ENCODE measurements at places on chromosomes 3 and 15.

GRCh38 chr15:32898414-32898813 is 180.6 kb downstream of the GREM1 start:
- no peak for ATAC-seq

DNA sequence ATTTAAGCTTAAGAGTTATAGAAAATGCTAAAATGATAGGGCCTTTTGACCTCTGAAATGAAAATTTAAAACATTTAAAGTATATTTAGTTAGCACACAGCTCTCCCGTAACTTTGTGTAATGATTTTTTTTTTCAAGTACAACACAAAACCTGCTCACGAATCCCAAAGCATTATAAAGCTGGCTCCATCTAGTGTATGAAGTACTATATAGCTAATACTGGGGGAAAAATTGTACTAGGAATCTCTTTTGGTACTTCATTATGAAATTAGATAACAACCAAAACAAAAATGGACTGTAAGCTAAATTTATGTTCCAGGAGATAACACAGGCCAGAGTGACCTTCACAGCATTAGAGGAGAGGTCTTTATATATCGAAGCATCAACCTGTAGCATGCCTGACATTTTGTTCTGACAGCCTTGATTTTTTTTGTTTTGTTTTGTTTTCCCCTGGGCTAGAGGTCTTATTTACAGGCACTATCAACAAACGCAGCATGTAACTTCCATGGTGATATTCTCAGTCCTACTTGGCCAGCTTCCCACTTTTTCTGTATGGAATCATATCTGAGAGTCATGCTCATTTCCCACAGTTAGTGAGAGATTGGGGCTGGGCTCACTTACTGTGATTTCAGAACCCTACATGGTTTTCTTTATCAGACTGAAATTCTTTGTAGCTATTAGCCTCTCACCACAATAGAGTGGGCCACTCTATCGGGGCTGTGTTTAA is 116.3 kb downstream of the MITF start:
- ATAC-seq: no peak

- ATAC-seq: no peak
These were observed 737 bp downstream of the DNAJA4 start for GRCh38 chr15:78265137-78265460.

DNA sequence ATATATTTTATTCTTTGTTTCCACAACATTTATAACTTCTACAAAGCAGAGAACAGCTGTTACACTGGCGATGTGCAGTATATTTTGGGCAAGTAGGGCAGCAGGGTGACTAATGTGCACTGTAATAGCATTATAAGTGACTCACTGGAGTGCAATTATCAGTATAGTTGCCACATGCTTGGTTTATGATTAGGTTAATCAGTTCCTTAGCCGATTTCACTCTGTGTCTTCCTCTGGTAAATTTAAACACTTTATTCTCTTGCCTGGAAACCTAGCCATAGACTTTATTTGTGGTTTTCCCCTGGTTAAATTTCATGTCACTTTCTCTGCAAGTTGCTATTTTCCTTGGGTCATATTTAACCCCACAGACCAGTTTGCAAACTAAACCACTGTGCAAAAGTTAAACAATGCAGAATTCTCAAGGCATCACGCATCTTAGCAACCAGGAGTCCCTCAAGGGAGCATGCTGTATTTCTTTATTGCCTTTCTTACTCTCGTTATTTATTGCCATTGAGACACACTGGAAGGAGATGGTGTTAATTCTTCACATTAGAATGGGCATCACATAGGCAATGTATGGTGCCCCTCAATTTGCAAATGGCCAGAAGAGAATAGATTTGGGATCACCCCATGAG is 690.2 kb upstream of the DPPA4 start:
- ATAC-seq: peak; percentile 63

DNA sequence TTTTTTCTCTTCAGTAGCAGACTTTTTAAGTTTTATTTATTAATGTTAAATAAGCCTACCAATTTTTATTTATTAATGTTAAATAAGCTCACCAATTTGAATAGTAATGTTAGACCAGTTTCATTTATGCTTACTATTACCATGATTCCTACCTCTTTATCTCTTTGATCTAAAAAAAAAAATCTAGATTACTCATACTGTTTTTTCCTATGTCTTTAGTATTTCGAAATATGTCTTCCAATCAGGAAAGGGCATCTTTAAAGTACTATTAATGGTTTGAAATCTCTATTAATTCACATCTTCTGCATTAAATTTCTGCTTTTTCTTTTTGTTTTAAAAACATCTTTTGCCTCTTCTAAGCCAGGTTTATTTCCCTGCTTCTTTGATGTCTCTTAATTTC is 27.5 kb upstream of the MAPKBP1 start:
- no peak for ATAC-seq

DNA sequence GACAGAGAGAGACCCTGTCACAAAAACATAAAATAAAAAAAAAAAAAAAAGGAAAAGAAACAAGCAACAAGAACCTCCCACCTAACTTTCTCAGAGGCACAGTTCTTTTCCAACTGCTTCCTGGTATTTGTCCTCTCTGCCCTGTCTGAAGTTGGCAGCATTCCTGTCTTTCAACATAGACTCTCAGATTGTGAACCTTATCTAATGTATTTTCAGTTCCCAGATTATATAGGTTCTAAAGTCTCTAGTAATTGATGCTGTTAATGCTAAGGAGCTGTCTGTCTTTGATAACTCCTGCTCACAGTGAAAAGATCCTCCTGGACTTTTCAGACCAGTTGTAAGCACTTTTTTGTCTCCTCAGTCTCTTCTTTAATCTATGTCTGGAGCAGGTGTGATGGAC is 199.5 kb upstream of the P2RY1 start:
- ATAC-seq: no peak

DNA sequence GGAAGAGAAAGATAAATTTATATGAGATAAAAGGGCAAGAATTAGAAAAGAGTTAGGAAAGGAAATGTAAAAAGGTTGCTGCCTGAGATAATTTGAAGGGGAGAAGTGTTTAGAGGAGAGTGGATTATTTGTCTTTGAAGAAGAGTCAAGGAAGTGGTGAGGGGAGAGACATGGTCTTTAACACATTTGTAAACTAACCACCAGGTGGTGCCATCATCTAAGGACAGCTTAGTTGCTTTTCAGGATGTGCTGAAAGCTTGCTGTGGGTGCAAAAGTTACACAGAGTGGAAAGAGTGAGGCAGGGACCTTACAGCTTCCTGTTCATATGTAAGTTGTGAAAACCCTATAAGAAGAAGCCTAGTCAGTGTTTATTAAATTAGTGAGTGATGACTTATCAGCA is 114.1 kb upstream of the DNAJC19 start:
- ATAC-seq: no peak

DNA sequence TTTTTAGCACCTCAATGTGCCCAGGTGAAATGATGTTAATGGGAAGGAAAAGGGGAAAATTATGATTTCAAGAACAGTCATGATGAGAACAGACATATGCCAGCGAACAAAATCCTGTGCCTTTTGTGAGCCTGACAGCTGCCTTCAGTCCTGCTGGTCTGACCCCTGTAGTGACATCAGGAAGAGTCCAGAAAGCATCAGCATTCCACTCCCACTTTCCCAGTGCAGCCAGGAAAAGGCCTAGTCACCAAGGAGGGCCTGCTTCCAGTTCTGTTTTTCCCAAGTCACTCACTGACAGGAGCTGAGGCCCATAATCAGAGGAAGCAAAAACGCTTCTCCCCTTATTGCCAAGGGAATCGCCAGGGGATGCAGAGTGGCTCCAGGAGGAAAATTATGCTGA is 218.4 kb downstream of the ABHD5 start:
- no peak for ATAC-seq
